ENCODE measurements at places on chromosomes 16 and 17.

DNA sequence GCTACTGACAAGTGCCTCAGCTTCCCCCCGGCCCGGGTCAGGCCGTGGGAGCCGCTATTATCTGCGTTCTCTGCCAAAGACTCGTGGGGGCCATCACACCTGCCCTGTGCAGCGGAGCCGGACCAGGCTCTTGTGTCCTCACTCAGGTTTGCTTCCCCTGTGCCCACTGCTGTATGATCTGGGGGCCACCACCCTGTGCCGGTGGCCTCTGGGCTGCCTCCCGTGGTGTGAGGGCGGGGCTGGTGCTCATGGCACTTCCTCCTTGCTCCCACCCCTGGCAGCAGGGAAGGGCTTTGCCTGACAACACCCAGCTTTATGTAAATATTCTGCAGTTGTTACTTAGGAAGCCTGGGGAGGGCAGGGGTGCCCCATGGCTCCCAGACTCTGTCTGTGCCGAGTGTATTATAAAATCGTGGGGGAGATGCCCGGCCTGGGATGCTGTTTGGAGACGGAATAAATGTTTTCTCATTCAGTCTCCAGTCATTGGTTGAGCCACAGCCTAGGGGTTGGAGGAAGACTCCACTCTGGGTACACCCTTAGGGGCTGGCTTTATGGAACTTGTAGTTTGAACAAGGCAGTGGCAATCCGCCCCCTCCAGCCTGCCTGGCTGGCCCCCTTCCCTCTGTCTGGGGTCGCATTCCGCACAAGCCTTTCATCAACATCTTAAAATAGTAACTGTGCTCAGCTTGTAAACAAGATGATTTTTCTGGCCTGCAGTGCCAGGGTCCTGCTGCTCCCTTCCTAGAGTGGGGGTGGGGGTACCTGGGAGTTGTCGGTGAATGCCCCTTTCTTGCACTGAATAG, 4.1 kb downstream of the SYNGR2 start:
- DNase-seq, result peak; percentile 34

DNA sequence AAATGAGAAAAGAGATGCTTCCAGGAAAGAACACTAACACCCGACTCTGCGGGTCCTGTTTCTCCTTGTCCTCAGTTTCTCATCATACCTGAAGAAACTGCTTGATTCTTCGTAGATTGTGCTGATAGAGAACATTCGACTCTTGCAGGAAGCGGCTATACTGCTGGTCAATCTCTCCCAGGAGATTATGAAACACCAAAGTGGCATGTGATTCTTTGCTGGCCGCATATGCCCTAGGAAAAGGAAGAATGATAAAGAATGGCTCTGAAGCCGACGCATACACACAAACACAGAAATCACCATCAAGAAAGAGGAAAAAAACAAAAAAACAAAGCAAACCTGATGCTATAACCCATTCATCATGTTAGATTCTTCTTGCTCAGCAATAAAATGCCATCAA, 41.8 kb downstream of the STAT3 start:
- DNase-seq, result no peak

DNA sequence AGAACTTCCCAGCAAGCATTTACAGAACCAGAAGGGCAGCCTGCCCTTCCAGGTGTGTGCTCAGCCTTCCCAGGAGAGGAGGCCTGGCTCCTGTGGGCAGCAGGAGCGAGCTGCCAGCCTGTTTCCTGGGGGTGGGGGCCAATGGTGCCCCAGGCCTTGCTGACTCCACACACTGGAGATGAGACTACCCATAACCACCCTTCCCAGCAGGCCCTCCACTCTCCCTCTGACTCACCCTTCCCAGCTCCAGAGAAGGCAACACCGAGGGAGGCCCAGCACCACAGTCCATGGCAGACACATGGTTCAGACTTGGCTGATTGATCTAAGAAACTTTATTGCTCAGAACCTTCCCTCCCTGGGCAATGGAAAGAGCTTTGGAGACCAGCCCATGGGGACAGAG, 1.8 kb upstream of the PRSS53 start:
- peak; percentile 77 for DNase-seq

DNA sequence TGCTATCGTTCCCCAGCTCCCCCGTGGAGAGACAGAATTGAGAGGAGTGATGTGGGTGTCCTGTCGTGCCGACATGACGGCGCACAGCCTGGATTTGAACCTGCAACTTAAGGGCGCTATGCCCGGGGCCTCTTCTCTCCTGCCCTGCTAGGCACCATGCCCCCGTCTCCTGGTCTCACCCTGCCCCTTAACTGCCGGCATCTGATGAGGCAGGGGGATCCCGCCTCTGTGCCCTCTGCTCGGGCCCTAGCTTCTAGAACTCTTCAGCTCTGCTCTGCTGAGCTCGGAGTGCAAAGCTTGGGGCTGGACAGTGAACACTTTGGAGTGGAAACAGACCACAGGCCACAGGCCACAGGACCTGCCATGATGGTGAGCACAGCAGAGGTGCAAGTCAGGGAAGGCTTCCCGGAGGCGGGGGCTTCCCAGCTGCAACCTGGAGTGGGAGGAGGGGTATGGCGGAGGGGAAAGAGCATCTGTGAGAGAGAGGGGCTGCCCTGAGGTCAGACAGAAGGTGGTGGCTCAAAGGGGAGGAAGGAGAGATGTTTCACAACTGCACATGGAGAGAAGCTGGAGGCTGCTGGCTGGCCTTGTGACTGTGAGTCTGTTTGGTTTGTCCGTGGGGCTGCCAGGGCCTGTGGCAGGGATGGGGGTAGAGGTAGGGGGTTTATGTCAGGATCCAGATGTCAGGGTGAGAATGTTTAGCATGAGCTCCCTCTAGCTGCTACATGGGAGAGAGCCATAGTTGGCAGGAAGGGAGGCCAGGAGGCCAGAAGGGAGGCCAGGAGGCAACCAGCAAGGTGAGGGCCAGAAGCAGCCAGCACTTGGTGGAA, 107.8 kb downstream of the CRLF3 start:
- DNase-seq, result peak; percentile 49

- DNase-seq, result peak; percentile 86
These were observed 19.7 kb downstream of the APPBP2 start for GRCh38 chr17:60506312-60506711.

DNA sequence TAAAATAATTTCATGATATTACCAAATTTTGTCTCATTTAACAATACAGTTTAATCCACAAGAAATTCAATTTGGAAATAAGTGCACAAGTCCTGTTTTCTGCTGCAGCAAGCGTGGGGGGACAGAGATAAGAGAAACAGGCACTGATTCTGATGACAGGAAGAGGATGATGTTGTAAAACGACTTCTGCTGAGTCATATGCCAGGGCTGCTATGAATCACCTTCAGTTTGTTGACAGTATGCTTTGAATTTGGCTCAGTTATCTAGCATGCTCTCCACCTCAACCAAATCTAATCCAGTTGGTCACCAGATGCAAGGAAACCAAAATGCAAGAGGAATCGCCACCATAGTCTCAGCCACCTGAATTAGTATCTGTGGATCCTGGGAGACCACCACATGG, 244.1 kb upstream of the MON1B start:
- peak; percentile 22 for DNase-seq

DNA sequence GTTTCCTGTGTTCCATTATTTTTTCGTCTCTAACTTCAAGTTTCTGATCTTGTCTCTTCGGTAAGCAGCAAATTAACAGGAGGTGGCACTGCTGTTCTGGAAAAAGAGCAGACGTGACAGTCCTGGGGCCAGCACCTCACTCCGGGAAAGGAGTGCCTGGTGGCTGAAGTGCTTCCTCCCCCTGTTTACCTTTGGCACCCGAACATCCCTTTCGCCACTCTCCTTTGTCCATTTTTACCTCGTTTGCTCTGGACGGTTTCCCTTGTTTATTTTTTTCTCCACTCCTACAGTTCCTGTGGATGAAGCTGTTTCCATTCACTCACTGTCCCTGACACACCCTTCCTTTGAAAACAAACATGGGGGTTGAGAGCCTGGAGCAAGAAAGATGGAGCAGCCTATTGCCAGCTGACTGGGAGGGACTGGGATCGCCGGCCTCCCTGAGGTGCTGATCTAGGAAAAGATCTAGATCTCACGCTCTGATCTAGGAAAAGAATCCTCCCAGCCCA, 12.6 kb downstream of the SAP30BP start:
- DNase-seq, result peak; percentile 63

GRCh38 chr16:30533748-30534367, 800 bp downstream of the ZNF747 start:
- peak; percentile 17 for DNase-seq

- no peak for DNase-seq
These were observed 17.2 kb downstream of the IQCK start for GRCh38 chr16:19735074-19735867.

- peak; percentile 42 for DNase-seq
These were observed 530 bp downstream of the PCGF2 start for GRCh38 chr17:38747463-38748148.

GRCh38 chr17:82300707-82301270, 16.6 kb downstream of the CD7 start:
- peak; percentile 63 for DNase-seq
